Suprapubic skin (tissue), 4 donors: ENCODE measurements at places on chromosomes 16 and 17. TPM values are rescaled to one million over a fixed set of nuclear protein-coding genes. Genes with fewer than 3 reads are reported as not detected.

GRCh38 chr16:21179126-21179982 lies 20.9 kb downstream of the LDAF1 start:
- peaks cover 68% of the 10 kb centered on the region for H3K36me3 ChIP-seq
- no peak overlapping the region for H3K27ac ChIP-seq
- no peak overlapping the region for H3K4me3 ChIP-seq
- H3K27me3 ChIP-seq = no peaks in the 10 kb centered on the region

- peaks cover 48% of the 10 kb centered on the region for H3K4me1 ChIP-seq
- H3K27ac ChIP-seq = no peak overlapping the region
- no peak for DNase-seq
- H3K27me3 ChIP-seq = peaks cover 8% of the 10 kb centered on the region
Observed at GRCh38 chr16:4313563-4314531, 2.0 kb upstream of the GLIS2 start.

DNA sequence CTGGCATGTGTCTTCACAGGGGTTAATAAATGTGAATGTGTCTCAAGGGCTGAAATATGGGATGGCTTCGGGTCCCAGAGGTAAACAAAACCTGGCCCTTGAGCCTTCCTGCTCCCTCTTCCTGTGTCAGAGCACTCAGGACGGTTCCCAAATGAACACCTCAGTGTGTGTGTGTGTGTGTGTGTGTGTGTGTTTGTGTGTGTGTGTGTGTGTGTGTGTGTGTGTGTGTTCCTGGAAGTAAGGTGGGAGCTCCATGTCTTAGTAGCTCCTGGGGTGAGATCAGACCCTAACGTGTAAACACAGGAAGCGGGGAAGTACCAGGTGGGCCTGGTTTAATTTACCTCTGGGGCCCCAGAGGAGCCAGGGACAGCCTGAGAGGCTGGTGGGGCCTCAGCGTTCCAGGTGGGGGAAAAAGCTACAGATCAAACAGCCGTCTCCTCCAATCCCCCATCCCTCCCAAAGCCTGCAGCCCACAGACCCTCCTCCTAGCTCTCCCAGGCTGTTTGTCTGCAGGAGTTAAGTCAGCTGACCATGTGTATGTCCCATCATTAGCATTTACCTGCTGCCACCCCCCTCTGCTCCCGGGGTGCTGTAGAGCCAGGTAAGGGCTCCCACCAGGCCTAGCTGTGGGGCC lies 6.1 kb downstream of the KIF19 start:
- H3K27me3 ChIP-seq = peaks cover 55% of the 10 kb centered on the region
- H3K4me3 ChIP-seq = no peak overlapping the region
- no peaks in the 10 kb centered on the region for H3K4me1 ChIP-seq
- H3K36me3 ChIP-seq = no peaks in the 10 kb centered on the region
- DNase-seq = no peak

DNA sequence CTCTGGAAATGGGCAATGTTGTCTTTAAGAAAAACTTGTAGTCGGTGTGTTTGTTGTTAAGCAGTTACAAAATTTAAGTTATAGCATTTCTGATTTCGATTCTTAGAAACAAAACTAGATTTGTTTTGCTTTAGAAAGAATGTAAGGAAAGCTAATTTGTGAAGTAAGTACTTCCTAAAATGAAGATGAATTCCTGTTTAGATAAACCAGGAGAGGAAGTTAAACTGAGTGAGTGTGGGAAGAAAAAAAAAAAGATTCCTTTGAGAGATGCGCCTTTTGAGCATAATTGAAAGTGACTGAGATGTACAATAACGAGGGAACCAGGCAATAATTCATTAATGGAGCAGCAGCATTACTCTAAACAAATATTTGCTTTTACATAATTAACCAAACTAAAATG lies 52.4 kb upstream of the ALOX12 start:
- no peak overlapping the region for H3K27ac ChIP-seq
- no peak for DNase-seq
- H3K27me3 ChIP-seq = no peaks in the 10 kb centered on the region
- H3K4me1 ChIP-seq = no peaks in the 10 kb centered on the region
- no peak overlapping the region for H3K4me3 ChIP-seq
- H3K36me3 ChIP-seq = no peaks in the 10 kb centered on the region

DNA sequence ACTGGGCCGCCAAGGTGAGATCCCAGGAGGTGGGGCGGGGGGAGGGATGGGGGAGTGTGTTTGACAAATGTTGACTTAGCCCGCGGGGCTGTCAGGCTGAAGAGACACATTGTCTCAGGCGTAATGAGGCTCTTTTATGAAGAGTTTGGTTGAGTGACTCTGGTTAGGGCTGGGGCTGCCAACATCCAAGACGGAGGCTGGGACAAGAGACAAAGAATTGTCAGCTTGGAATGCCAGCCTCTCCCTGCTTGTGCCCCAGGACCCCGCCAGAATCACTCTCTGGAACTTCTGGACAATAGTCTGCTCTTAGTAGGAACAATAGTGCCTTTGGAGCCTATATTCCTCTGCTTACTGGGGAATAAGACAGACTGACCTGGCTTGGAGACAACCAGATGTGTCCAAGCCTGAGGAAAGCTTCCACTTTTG lies 24.0 kb downstream of the PCTP start:
- H3K27me3 ChIP-seq = no peaks in the 10 kb centered on the region
- no peak overlapping the region for H3K27ac ChIP-seq
- H3K36me3 ChIP-seq = peaks cover 35% of the 10 kb centered on the region
- DNase-seq = no peak

Gene IRF8
- 3.5 TPM for total RNA-seq

Gene OR1E2
- total RNA-seq = not detected

Gene TMEM106A
- total RNA-seq = 1.4 TPM

Gene TUBB3
- 4.1 TPM for total RNA-seq
